GM19239 (cell line): ENCODE measurements at places on chromosomes 1 and 21.

- no peak for DNase-seq
Observed at GRCh38 chr1:173364827-173365226, 112.3 kb upstream of the PRDX6 start.

GRCh38 chr1:8554956-8555534 is 237.1 kb downstream of the SLC45A1 start:
- no peak for DNase-seq

GRCh38 chr1:99680270-99680669 is 34.4 kb downstream of the PALMD start:
- DNase-seq = no peak

DNA sequence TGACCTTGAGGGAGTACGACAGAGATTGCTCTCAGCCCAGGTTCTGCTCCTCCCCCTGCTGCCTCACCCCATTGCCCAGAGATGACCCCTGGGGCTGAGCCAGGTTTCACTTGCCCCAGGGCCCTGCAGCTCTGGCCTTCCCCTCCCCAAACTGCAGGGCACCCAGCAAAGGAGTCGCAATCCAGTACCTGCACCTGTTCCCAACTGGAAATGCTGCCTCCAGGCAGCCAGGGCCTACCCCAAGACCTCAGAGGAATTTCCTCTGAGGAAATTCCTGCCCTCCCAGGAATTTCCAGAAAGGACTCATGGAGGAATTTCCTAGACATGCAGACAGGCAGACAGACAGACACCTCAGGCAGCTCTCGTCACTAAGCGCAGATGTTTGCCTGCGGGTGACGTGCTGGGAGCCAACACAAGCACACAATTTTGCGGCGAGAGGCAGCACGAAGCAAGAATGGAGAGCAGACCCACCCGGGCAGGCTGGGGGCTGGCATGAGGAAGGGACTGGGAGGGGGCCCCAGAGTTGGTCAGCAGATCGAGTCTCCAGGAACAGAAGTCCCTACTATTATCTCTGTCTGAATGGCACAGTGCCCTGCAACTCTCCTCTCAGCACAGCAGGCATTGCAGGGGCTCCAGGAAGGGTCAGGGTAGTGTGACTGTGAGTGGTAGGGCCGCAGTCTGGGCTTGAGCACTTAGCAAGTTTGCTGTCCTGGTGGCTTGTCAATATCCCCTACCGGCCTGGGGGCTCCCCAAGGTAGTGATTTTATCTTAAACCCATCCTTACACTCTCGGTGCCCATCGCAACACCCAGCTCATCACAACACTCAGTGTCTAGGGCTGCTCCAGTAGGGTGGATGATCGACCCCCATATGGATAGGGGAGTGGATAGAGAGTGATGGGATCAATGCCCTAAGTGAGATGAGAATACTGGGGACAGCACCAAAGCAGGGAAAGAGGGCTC is 2.9 kb upstream of the EFNA1 start:
- no peak for DNase-seq

- DNase-seq = no peak
Observed at GRCh38 chr21:31838586-31839355, 34.0 kb upstream of the HUNK start.
